Uterus (tissue), 4 donors: ENCODE measurements at places on chromosomes 5 and 9. TPM values are rescaled to one million over a fixed set of nuclear protein-coding genes. Genes with fewer than 3 reads are reported as not detected.
A peak's percentile ranks its signal among the peaks of the same experiment; 100 is the strongest.

- no peak overlapping the region for H3K27ac ChIP-seq
- H3K4me1 ChIP-seq, result no peaks in the 10 kb centered on the region
- H3K27me3 ChIP-seq, result no peaks in the 10 kb centered on the region
- no peaks in the 10 kb centered on the region for H3K36me3 ChIP-seq
- H3K4me3 ChIP-seq, result no peak overlapping the region
- DNase-seq, result no peak
Measured at GRCh38 chr5:17734011-17734410, 99.8 kb downstream of the TAF11L14 start.

DNA sequence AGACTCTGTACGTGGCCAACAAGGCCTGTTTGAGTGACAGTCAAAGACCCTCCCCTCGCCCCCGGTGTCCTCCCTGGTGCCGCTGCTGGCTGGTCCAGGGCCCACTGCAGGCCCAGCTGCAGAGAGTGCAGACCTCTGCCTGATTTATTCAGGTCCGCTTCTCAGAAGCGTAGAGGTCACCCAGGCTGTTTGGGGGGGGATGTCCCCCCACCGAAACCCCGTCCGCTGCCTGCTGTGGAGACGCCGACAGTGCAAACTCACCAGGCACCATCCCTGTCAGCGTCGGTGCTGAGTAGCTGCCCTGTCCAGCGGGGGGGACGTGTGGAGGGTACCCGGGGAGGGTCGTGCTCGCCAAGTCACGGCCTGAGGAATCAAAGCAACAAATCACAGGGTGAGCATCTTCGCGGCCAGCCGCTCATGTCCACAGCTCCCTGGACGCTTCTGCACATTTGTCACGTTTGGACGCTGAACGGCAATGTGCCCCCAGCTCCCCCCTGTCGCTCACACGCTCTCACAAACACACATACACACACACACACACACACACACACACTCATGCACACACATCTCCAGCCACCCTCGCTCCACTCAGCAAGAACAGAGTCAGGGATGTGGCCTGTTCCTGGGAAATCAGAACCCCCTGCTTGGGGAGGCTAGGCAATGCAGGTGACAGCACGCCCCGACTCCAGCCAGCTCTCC, 152.2 kb downstream of the PAX5 start:
- no peak overlapping the region for H3K27ac ChIP-seq
- H3K4me1 ChIP-seq, result no peaks in the 10 kb centered on the region
- no peaks in the 10 kb centered on the region for H3K27me3 ChIP-seq
- no peak overlapping the region for H3K4me3 ChIP-seq

DNA sequence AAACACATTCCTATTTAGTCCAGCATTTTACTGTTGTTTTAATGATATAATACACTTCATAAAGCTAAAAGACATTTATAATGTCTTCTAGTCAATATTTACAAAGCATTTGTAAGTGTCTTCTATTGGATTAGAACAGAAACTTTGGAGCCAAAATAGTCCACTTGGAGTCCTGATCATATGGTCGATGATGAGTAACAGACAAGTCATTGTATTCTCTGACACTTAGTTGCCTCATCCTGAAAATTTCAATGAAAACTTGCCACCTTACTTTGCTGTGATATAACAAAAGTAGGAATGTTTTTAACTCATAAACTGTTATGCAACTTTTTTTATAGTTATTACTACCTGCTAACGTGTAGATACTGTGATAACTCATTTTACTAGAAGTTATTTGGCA, 132.5 kb downstream of the GABRB2 start:
- no peak overlapping the region for H3K27ac ChIP-seq
- no peaks in the 10 kb centered on the region for H3K4me1 ChIP-seq
- no peaks in the 10 kb centered on the region for H3K36me3 ChIP-seq

SPAG8 gene
- 0.26 TPM for total RNA-seq

- H3K27ac ChIP-seq, result no peak overlapping the region
- H3K4me3 ChIP-seq, result no peak overlapping the region
- H3K4me1 ChIP-seq, result no peaks in the 10 kb centered on the region
- DNase-seq, result no peak
- no peaks in the 10 kb centered on the region for H3K36me3 ChIP-seq
Measured at GRCh38 chr9:104682642-104683041, 11.7 kb upstream of the OR13D1 start.

DNA sequence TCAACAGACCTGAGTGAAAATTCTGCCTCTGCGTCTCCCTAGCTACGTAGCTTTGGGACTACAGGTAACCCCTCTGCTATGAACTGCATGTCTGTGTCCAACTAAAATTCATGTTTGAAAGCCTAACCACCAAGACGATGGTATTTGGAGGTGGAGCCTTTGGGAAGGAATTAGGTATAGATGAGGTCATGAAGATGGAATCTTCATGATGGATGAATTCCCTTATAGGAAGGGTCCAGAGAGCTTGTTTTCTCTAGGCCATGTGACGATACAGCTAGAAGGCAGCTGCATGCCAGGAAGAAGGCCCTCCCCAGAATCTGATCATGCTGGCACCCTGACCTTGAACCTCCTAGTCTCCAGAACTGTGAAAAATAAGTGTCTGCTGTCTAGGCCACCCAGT, 296.4 kb downstream of the SLIT3 start:
- no peaks in the 10 kb centered on the region for H3K4me1 ChIP-seq
- no peak overlapping the region for H3K4me3 ChIP-seq
- H3K27me3 ChIP-seq, result no peaks in the 10 kb centered on the region
- peak overlapping the region; percentile 58 for H3K27ac ChIP-seq

TMEM215 gene
- total RNA-seq, result not detected

GRCh38 chr5:108654051-108654450, 93.6 kb upstream of the FER start:
- H3K4me1 ChIP-seq, result no peaks in the 10 kb centered on the region
- H3K4me3 ChIP-seq, result no peak overlapping the region
- H3K27ac ChIP-seq, result no peak overlapping the region
- H3K36me3 ChIP-seq, result no peaks in the 10 kb centered on the region
- no peak for DNase-seq

PDE6A gene
- not detected for total RNA-seq

- no peaks in the 10 kb centered on the region for H3K36me3 ChIP-seq
- H3K4me3 ChIP-seq, result no peak overlapping the region
- H3K27ac ChIP-seq, result no peak overlapping the region
- no peaks in the 10 kb centered on the region for H3K27me3 ChIP-seq
Measured at GRCh38 chr9:21154018-21154608, 12.3 kb downstream of the IFNA21 start.

ANKRD55 gene
- 0.55 TPM for total RNA-seq

DNA sequence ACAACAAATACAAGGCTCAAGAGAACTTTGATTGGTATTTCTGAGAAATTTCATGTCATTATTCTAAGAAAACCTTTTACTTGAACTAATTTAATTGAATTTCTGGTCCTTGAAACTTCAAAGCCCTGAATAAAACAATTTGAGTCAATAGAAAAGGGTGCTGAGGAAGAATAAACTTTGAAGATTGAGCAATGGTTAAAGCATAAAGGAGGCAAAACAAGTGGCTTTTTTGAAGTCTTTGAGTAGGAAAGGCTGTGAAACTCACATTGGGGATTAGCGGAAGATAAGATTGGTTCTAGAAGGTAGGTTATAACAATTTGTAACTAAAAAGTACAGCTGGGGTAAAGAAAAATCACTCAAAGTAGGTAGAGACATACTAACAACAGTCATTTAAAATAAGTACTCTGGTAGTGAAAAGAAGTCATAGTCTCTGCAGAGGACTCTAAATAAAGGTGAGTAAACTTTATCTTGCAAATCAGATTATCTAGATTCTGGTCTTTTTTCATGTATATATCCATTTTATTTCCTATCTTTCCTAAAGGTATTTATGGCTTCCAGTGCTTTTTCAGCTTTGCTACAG, 6.4 kb upstream of the PLPP1 start:
- DNase-seq, result no peak
- H3K4me1 ChIP-seq, result no peaks in the 10 kb centered on the region
- H3K36me3 ChIP-seq, result no peaks in the 10 kb centered on the region
- H3K27ac ChIP-seq, result no peak overlapping the region
- H3K4me3 ChIP-seq, result no peak overlapping the region
- no peaks in the 10 kb centered on the region for H3K27me3 ChIP-seq

DNA sequence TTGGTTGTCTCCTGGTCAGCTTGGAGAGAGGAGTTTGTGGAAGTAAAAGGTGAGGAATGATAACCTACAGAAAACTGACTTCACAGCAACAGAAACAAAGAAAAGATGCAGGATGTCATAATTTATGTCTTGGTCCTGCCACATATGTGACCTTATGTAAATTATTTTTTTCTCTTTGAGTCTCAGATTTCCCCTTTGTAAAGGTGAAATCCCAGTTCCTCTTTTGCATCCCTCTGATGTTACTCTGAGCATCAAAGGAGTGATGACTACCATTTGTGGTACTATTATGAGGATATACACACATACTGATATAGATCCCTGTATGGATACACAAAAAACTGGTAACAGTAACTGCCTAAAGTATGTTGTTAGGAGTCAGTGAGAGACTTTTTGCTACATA, 1.4 kb upstream of the THG1L start:
- H3K27me3 ChIP-seq, result no peaks in the 10 kb centered on the region
- H3K27ac ChIP-seq, result no peak overlapping the region
- no peaks in the 10 kb centered on the region for H3K4me1 ChIP-seq

DNA sequence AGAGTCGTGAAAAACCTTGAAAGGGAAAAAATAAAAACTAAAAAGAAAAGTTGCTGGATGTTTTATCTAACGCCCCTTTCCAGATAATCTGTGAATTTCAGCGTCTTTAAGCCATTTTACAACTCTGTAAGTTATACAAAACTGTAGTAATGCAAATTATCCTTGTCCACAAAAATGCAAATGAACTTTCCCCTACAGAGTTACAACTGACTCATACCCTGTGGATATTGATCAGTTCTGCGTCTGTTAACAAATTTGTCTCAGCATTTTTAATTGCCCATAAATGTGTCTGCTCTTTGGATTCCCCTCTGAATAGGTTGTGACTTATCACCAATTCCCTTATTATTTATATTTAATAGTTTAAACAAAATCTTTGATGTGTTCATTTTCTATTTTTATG, 105.9 kb upstream of the PRLR start:
- H3K4me1 ChIP-seq, result no peaks in the 10 kb centered on the region
- DNase-seq, result no peak
- H3K27me3 ChIP-seq, result no peaks in the 10 kb centered on the region

GRCh38 chr5:174173766-174174165, 128.3 kb downstream of the NSG2 start:
- no peak overlapping the region for H3K27ac ChIP-seq
- DNase-seq, result no peak
- H3K4me1 ChIP-seq, result no peaks in the 10 kb centered on the region
- H3K36me3 ChIP-seq, result no peaks in the 10 kb centered on the region
- H3K27me3 ChIP-seq, result no peaks in the 10 kb centered on the region

DNA sequence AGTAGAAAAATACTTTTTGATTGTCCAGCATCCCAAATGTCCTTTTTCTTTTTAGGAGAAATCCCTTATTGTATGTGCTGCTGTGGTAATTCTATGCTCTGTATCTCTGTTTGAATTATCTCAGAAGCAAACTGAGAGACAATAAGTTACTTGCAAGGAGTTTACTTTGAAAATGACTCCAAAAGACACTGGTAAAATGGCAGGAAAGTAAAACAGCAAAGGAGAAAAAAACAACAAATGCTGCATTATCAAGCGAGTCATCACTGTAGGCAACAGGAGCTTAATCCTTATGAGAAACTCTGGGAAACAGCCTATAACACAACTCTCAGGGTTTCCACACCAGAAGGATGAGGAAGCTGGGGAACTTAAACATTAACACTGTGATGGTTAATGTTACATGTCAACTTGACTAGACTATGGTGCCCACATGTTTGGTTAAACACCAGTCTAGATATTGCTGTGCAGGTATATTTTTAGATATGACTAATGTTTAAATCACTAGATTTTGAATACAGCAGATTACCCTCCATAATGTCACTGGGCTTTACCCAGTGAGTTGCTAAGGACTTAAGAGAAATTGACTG, 92.6 kb upstream of the GAS1 start:
- no peak overlapping the region for H3K27ac ChIP-seq
- H3K27me3 ChIP-seq, result no peaks in the 10 kb centered on the region
- H3K4me1 ChIP-seq, result peaks cover 4% of the 10 kb centered on the region
- H3K36me3 ChIP-seq, result no peaks in the 10 kb centered on the region
- no peak overlapping the region for H3K4me3 ChIP-seq

DNA sequence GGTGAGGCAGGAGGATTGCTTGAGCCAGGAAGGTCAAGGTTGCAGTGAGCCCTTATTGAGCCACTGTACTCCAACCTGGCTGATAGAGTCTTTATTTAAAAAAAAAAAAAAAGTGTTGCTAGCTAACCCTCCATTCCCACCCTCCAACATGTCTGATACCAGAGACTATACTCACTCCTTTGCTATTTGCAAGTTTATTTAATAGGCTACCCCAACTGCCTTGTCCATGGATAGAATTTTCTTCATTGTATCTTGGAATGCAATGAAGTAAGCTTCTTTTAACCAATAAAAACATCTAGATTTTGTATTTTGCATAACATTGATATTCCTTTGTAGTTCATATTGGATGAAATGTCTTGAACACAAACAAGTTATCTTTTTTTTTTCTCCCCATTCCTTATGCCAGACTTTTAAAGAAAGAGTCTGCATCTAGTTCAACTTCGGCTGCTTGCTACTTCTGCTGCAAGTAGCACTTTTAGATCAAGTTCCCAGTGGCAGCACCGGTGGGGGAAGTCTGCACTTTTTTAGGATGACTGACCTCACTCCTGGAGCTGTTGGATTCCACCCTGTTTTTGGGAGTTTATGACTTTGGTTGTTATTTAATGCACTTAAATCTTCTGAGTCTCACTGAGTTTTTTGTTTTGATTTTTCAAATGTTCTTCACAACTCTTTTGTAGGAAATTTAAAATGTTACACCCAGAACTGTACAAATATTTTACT, 112.5 kb downstream of the UHRF2 start:
- no peaks in the 10 kb centered on the region for H3K27me3 ChIP-seq
- no peak for DNase-seq
- no peaks in the 10 kb centered on the region for H3K36me3 ChIP-seq
- no peak overlapping the region for H3K4me3 ChIP-seq

ZNF658 gene
- 10.7 TPM for total RNA-seq

PCDHGB1 gene
- total RNA-seq, result 7.4 TPM

DNA sequence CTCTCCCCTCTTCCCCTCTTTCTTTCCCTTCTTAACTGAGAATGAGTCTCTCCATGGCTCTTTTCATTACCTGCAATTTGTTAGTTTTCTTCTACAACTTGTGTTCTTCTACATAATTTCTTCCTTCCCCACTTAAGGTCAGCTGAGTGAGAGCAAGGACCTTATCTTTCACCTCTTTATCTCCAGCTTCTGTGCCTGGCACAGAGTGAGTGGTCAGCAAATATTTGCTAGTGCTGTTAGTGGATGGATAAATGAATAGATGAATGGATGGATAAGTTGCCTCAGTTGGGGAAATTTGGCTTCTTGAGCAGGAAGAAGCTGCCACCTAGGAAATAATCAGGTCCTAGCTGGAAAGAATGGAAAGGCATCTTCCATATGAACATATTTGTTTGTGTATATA, 44.6 kb upstream of the PPARGC1B start:
- H3K27ac ChIP-seq, result no peak overlapping the region
- H3K36me3 ChIP-seq, result no peaks in the 10 kb centered on the region
- H3K27me3 ChIP-seq, result no peaks in the 10 kb centered on the region

- no peaks in the 10 kb centered on the region for H3K36me3 ChIP-seq
- no peaks in the 10 kb centered on the region for H3K27me3 ChIP-seq
- no peaks in the 10 kb centered on the region for H3K4me1 ChIP-seq
Measured at GRCh38 chr5:146719179-146719578, 159.4 kb downstream of the PPP2R2B start.

F2RL2 gene
- total RNA-seq, result 1.5 TPM

ADAMTS13 gene
- not detected for total RNA-seq

GRCh38 chr9:97567182-97567893, 65.8 kb downstream of the TSTD2 start:
- H3K36me3 ChIP-seq, result no peaks in the 10 kb centered on the region
- H3K4me3 ChIP-seq, result no peak overlapping the region
- H3K27me3 ChIP-seq, result no peaks in the 10 kb centered on the region
- no peak for DNase-seq
- peaks cover 18% of the 10 kb centered on the region for H3K4me1 ChIP-seq

IL6ST gene
- 321 TPM for total RNA-seq

GTF3C4 gene
- total RNA-seq, result 4.4 TPM
